Cerebellar nuclear complex (tissue), 1 donor: ENCODE measurements at places on chromosomes 2 and 18.

GRCh38 chr2:174177316-174177890 is 70.9 kb downstream of the OLA1 start:
- no peak for DNase-seq

DNA sequence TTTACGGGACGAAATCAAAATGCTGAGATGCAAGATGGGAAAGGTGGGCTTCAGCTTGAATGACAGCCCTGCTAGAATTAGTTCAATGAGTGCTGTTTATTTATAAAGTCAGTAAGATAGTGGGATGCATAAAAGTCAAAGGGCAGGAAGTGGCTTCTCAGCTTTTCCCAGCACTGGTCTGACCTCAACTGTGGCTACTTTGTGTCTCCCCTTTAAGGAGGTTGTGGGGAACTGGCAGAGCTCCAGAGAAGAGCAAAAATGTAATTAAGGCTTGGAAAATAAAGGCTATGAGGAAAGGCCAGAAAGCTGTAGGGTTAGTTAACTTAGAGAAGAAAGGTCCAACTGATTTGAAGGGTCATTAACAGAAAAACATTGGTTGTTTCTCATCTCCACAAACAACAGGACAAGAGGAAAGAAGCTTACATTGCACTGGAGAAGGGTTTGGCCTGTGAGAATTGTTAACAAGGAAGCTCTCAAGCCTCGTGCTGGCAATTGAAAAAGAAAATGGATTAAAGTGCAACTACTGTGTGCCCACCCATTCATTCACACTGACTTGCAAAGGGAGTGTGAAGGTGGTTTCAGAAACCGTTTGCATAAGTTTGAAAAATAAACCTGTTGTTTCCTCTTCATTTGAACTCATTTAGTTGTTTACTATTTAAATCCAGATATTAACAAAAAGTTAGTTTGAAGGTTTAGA is 68.8 kb upstream of the CD28 start:
- DNase-seq, result no peak

DNA sequence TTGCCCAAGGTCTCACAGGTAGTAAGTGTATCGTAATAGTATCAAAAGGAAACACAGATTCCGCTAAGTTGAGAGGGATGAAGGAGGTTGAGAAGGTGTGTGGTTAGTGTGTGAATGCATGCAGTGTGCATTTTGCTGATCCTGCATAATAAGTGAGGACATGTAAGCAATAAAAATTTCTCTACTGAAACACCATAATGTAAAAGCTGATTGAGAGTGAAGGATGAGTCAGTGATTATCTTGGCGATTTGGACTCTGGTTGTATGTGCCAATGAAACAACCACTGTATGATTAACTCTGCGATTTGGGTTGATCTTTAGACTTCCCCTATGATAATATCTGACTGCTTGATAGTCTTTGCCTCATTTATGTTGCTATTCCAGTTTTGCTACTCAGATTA is 16.7 kb upstream of the ADGRF3 start:
- DNase-seq, result no peak

DNA sequence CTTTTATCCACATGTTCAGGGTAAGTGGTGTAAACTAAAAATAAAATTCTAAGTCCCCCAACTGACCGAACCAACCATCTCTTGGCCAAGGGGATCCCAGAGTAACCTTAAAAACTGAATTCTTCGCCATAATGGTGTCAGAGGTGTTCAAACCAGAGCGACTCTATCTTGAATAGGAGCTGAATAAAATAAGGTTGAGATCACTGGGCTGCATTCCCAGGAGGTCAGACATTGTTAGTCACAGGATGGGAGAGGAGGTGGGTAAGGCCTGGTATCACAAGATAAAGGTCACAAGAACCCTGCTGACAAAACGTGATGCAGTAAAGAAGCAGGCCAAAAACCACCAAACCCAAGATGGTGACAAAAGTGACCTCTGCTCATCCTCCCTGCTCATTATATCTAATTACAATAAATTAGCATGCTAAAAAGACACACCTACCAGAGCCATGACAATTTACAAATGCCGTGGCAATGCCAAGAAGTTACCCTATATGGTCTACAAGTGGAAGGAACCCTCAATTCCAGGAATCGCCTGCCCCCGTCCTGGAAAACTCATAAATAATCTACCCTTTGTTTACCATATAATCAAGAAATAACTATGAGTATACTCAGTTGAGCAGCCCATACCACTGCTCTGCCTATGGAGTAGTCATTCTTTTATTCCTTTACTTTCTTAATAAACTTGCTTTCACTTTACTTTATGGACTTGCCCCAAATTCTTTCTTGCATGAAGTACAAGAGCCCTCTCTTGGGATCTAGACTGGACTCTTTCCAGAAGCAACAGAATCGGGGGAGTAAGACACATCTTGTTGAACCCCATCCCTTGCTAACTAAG is 302.4 kb downstream of the STK39 start:
- no peak for DNase-seq

- DNase-seq, result no peak
These were observed 562 bp downstream of the TWSG1 start for GRCh38 chr18:9334973-9335696.
